Activated T-helper 9 cell treated with anti-CD3 and anti-CD28 coated beads, Interleukin-2, amount 50 U/mL, for 16 hours (primary cell): ENCODE measurements at places on chromosomes 12 and 14.

GRCh38 chr14:70330596-70330995 is 28.9 kb downstream of the COX16 start:
- no peak for DNase-seq

DNA sequence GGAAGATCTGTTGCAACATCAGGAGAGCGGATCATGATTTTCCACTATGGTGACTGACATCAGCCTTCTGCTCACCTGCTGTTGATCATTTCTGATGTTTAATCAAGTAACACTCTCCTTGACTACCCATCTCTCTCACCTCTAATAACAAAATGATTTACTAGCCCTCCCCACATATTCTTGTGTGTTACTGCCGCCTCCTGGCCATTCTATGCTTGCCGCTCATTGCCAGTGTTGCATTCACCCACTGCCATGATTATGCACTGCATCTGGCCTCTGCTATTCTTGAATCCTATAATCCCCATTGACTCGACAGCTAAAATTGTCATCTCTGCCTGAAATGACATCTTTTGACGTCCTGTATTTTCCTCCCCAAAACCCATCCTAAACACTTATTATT is 113.8 kb downstream of the RERGL start:
- no peak for DNase-seq

GRCh38 chr14:29255692-29256091 is 489.1 kb downstream of the FOXG1 start:
- DNase-seq = no peak

GRCh38 chr14:79493081-79493645 is 718.1 kb downstream of the DIO2 start:
- no peak for DNase-seq

- no peak for DNase-seq
Measured at GRCh38 chr14:104581521-104581920, 2.0 kb downstream of the C14orf180 start.

DNA sequence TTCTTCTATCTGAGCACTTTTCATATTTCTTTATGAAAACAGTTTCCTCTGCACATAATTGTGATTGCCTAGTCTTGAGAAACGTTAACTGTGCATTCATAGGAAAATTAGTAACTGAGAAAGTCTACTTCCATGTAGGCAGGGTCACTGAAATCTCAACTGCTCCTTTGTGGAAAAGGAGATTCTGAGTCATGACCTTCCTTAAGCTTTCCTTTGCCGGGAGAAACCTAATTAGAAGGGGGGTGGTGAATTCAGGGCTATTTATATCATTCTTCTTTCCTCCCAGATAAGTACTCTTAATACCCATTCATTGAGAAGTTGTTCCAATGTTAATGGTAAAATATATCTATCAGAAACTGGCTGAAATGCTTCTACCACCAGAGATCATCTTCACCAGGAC is 751.0 kb upstream of the TMEM132C start:
- DNase-seq = no peak

DNA sequence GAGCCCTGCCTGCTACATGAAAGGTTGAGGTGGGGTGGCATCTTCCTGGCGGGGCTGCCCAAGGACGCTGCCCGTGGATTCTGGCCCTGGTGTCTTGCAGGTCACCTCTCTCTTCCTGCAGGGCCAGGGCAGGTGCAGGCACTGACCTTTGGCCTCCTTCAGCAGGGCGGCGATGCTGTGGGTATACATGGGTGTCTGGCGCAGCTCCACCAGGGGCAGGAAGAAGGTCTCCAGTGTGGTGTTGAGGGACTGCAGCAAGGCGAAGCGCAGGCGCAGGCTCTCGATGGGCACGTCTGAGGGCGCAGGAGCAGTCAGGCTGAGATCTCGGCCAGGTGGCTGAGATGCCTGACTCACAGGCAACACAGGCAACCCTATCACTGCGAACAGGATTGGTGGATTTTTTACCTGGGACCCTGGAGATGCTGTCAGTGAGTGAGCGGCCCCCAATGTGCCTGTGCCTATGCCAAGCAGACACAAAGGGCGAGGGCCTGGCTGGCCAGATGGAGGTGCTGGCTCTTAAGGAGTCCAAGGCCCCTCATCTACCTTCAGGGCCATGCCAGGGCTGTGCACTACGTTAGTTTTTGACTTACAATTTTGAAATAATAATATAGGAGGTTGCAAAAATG is 45.7 kb downstream of the TRAFD1 start:
- DNase-seq = no peak

GRCh38 chr14:35046751-35047536 is 872 bp downstream of the FAM177A1 start:
- no peak for DNase-seq

DNA sequence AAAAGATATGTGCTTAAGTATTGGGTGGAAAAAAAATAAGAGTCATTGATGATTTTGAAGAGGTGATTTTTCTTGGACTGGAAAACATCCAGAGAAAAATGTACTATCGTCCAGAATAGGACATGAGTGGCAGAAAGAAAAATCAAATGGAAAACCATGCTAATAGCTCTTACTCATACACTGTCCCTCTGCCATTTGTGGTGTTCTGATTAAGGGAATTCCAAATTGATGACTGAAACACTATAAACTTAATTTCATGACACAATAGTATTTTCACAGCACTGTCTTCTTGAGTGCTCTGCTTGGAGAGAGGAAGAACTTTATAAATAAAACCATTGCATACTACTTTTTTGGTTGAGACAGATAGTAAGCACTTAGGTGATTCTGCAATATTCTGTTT is 72.4 kb downstream of the USP15 start:
- no peak for DNase-seq

GRCh38 chr12:51225771-51226170 is 7.9 kb upstream of the POU6F1 start:
- DNase-seq = no peak
